ENCODE measurements at places on chromosomes 1 and 21.
A peak's percentile ranks its signal among the peaks of the same experiment; 100 is the strongest.

DNA sequence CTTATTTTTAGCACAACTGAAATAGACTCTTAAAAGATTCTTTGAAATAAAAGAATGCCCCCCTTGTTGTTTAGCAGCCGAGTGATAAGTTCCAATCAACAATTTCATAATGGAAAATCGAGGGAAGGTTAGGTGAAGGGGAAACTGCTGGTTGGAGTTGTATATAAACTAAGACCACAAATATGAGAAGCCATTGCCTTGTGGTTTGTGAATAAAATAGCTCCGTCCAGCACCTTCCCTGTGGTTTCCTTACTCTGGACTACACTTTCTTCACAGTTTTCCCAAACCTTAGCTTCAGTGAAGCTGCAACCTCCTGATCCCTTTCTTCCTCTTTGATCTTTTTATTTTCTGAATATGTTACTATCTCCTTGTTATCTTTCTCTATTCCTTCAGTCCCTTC is 6.7 kb upstream of the RAB3GAP2 start:
- H3K36me3 ChIP-seq: no peaks in the 10 kb centered on the region
- DNase-seq: no peak
- no peaks in the 10 kb centered on the region for H3K4me1 ChIP-seq
- H3K27me3 ChIP-seq: peaks cover 24% of the 10 kb centered on the region
- H3K27ac ChIP-seq: no peak overlapping the region
- H3K4me3 ChIP-seq: no peak overlapping the region

- peaks cover 62% of the 10 kb centered on the region for H3K4me1 ChIP-seq
- peaks cover 3% of the 10 kb centered on the region for H3K36me3 ChIP-seq
- H3K27me3 ChIP-seq: peaks cover 21% of the 10 kb centered on the region
- H3K27ac ChIP-seq: peak overlapping the region; percentile 77
- no peak for DNase-seq
Observed at GRCh38 chr1:27528818-27529703, 39.1 kb upstream of the WASF2 start.

- H3K27ac ChIP-seq: no peak overlapping the region
- H3K27me3 ChIP-seq: no peaks in the 10 kb centered on the region
- H3K36me3 ChIP-seq: no peaks in the 10 kb centered on the region
- DNase-seq: peak; percentile 12
Observed at GRCh38 chr21:31509194-31510017, 150.1 kb upstream of the SOD1 start.

DNA sequence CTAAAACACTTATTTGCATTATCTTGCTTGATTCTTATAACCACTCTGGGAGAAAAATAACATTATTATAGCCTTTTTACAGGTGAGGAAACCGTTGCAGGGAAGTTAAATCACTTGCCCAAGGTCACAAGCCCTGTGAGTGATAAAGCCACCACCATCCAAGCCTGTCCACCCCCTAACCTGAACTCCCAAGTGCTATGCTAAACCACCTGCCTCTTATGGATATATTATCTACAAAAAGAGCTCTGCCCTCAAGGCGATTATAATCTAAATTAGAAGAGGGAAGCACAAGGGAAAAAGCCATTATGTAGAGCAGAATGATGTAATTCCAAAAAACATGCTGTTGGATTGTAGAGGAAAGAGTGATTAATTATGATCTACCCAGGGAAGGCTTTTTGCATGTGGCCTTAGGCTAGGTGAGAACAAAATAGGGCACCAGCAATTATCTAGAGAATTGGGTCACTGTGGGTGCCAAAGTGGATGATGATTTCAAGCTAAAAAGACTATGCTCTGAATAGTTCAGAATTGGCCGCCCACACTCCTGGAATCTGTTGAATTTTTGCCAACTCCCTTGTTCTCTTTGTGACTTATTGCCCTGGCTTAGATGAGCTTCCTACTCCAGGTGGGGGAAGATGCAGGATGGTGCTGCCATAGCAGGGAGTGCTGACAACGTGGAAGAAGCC is 205.3 kb downstream of the FGGY start:
- H3K4me1 ChIP-seq: peaks cover 7% of the 10 kb centered on the region
- no peak for DNase-seq
- H3K4me3 ChIP-seq: no peak overlapping the region

GRCh38 chr21:19124691-19125090 is 721.1 kb upstream of the TMPRSS15 start:
- no peaks in the 10 kb centered on the region for H3K36me3 ChIP-seq
- H3K27me3 ChIP-seq: no peaks in the 10 kb centered on the region
- no peak for DNase-seq
- H3K27ac ChIP-seq: no peak overlapping the region
- no peak overlapping the region for H3K4me3 ChIP-seq

- H3K4me3 ChIP-seq: no peak overlapping the region
- no peak for DNase-seq
- peaks cover 9% of the 10 kb centered on the region for H3K4me1 ChIP-seq
- H3K27me3 ChIP-seq: no peaks in the 10 kb centered on the region
- peaks cover 9% of the 10 kb centered on the region for H3K36me3 ChIP-seq
Observed at GRCh38 chr1:169363046-169363730, 4.4 kb downstream of the NME7 start.

GRCh38 chr1:180643693-180644092 is 11.9 kb downstream of the XPR1 start:
- H3K27ac ChIP-seq: no peak overlapping the region
- no peak overlapping the region for H3K4me3 ChIP-seq
- peaks cover 15% of the 10 kb centered on the region for H3K4me1 ChIP-seq
- peaks cover 18% of the 10 kb centered on the region for H3K36me3 ChIP-seq
- no peak for DNase-seq

DNA sequence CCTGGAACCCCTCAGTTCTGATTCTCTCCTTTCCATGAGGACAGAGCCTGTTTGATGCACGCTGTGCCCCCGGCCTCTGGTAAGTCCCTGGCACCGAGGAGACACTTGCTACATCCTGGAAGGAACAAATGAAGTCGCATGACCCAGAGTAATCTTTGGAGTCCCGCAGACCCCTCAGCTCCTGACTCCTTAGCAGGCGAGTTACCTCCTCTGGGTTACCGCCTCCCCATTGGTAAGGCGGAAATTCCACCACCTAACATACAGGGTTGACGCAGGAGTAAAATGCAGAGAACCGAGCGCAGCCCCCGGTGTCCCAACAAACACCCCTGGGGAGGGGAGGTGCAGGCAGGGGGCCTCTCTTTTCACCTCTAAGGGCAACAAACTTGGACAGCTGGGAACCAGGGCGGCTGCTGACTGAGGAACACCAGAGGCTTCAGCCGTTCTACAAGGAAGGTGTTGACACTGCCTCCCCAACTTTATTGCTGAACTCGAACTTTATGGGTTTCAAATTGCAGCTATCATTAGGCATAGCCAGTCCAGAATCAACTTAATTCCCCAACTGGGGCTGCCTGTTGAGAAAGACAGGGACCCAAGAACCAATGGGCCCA is 115.3 kb upstream of the IFFO2 start:
- DNase-seq: no peak
- H3K4me3 ChIP-seq: peak overlapping the region; percentile 22
- no peaks in the 10 kb centered on the region for H3K27me3 ChIP-seq
- H3K36me3 ChIP-seq: peaks cover 4% of the 10 kb centered on the region

DNA sequence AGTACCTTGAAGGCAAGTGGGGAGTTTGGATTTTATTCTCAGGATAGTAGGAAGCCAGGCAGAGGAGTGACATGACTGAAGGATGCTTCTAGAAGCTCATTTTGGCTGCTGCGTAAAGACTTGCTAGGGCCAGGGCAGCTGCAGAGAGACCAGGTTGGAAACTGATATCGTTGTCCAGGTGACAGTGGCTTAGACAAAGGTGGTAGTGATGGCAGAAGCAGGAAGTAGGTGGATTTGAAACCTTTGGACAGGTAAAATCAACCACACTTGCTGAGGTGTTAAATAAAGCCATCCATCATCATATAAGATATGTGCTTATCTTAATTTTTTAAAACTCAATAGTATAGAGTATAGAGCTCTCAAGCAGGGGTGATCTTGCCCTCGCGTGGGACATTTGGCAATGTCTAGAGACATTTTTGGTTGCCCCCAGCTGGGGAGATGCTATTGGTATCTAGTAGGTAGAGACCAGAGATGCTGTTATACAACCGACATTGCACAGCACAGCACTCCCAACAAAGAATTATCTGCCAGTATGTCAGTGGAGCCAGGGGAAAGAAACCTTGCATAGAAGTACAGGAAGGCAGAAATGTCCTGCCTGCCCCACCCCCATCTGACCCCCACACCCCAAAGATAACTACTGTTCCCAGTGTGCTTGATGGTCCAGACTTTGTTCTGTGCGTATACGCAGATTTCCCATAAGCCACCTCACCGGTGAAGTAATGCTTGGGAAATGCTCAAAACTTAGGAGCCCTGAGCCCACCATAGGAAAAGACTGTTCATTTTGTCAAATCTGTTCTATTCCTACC is 31.1 kb downstream of the TMEM51 start:
- peaks cover 43% of the 10 kb centered on the region for H3K4me1 ChIP-seq
- H3K4me3 ChIP-seq: no peak overlapping the region
- peak overlapping the region; percentile 38 for H3K27ac ChIP-seq
- no peaks in the 10 kb centered on the region for H3K27me3 ChIP-seq

DNA sequence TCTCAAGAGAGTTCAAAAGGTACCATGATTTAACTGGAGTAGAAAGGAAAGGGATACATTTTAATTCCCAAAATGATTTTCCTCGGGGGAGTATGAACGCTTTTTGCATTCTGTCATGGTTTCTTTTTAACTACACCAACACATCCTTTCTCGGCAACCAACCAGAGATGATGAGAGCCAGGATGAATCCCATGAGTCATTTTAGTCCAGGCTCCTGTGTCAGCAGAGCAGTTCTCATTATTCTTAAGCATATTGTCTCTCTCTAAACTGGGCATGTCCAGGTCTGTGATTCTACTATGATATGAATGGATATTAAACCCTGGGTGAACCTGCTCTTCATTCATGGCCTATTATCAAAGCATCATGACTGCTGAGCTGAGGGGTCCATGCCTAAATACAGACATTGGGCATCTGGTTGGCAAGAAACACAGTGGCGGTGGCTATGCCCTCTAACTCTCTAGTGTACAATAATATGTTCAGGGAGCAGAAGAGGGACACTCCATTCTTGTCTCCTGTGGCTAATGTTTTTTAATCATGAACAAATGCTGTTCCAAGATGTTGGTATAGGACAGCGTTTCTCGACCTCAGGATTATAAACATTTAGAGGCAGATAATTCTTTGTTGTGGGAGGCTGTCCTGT is 124.3 kb upstream of the ESRRG start:
- no peak overlapping the region for H3K27ac ChIP-seq
- H3K4me3 ChIP-seq: no peak overlapping the region
- H3K36me3 ChIP-seq: no peaks in the 10 kb centered on the region
- DNase-seq: no peak

DNA sequence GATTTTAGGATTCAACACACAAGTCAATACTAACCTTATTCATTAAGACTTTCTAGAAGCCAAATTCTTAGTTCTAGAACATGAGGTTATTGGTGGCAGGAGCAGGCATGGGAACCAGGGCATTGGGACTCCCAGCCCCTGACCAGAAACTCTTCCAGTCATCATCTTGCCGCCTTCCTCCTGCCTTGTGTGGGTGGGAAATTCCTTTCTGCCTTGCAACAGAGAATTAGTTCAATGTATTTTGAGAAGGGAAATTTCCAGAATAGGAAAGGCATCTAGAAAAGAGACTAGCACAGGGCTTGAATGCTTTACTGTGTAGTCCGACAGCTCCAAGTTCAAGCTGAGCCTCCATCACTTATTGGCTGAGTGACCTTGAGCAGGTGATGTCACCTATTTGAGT is 8.7 kb downstream of the GRHL3 start:
- H3K4me1 ChIP-seq: no peaks in the 10 kb centered on the region
- no peak for DNase-seq
- H3K27me3 ChIP-seq: peaks cover 49% of the 10 kb centered on the region
- no peak overlapping the region for H3K4me3 ChIP-seq

DNA sequence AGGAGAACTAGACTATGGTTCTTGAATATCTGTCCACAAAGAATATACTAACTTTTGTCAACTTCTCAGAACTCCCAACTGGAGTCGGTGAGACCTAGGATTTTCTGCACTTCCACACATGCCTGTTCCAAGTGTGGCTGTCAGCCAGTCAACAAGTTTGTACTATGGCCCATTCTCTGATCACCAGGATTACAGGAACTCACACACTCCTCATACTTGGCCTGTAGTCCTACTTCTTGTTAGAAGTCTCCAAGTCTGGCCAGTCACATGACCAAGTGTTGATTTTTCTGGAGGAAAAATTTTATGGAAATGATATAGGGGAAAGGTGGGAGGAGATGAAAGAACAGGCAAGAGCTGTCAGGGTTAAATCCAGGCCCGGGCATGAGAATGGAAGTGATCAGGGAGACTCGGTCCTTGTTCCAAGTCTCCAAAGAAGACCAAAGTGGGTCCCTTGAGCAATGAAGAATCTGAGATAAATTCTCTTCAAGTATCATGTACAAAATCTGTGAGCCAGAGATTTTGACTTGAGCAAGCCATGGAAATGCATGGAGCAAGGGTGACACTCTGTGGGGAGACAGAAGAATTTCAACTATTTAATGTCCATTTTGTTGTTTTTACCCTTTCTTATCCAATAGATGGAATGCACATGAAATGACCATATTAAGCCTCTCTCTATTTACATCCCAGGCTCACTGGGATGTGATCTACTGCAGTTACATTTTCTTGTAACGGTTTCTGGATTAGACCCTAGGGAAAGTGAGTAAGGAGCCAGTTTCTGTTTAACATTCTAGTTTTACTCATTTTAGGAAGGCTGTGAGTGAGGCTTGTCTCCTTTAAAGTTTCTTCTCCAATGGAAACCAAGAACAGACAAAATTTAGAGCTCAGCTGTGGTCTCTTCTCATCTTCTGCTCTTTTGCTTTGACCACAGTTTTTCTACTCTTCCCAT is 320.9 kb downstream of the ASTN1 start:
- H3K4me1 ChIP-seq: peaks cover 4% of the 10 kb centered on the region
- H3K27me3 ChIP-seq: peaks cover 3% of the 10 kb centered on the region
- H3K27ac ChIP-seq: no peak overlapping the region
- H3K4me3 ChIP-seq: no peak overlapping the region
- no peaks in the 10 kb centered on the region for H3K36me3 ChIP-seq
- peak; percentile 28 for DNase-seq

DNA sequence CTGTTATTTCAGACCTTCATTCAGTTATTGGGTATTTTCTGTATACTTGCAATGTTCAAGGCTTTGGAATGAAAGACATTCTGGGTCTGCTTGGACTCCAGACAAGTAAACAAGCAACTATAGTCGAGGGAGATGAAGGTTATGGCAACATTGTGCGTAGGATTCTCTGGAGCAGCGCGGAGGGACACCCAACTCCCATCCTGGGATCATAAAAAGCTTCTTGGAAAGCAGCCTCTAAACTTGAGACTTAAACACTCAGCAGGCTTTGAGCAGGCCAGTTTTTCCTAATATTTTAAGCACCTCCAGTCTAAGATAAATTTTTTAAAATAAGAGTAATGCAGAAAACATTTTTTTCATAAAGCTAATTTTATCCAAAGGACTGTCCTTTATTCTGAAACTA is 7.6 kb upstream of the LYST start:
- no peak for DNase-seq
- H3K4me3 ChIP-seq: no peak overlapping the region
- no peak overlapping the region for H3K27ac ChIP-seq
- no peaks in the 10 kb centered on the region for H3K4me1 ChIP-seq
- no peaks in the 10 kb centered on the region for H3K36me3 ChIP-seq
- H3K27me3 ChIP-seq: peaks cover 40% of the 10 kb centered on the region
